CD8-positive, alpha-beta memory T cell (primary cell): ENCODE measurements at places on chromosomes 4 and X.

DNA sequence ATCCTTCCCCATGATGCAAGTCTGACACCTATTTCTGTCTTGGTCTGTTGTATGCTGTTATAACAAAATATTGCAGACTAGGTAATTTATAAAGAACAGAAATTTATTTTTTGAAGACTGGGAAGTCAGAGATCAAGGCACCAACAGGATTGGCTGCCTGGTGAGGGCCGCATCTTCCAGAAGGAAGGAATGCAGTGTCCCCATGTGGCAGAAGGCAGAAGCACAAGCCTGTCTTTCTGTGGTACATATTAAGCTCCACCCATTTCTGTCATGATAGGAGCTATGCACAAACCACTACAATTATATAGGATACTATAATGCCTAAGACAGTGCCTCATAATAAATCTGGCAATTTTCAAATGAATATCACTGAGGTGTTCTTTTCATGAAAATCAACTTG lies 502.3 kb upstream of the DIAPH2 start:
- DNase-seq: no peak

GRCh38 chr4:24831637-24832036 lies 36.3 kb downstream of the SOD3 start:
- DNase-seq: no peak

DNA sequence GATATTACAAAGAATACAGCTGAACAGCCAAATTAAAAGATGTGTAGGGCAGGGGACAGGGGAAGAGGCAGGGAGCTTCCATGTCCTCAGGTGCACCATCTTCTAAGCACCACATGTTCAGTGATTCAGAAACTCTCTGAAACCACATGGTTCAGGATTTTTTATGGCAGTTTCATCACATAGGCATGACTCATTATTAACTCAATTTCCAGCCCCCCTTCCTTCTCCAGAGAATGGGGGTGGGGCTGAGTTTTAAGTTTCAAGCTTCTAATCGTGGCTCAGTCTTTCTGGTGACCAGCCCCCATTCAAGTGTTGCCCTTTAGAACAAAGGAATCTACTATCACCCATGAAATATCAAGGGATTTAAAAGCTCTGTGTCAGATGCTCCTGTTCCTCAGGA lies 317.8 kb upstream of the GALNT7 start:
- DNase-seq: no peak

DNA sequence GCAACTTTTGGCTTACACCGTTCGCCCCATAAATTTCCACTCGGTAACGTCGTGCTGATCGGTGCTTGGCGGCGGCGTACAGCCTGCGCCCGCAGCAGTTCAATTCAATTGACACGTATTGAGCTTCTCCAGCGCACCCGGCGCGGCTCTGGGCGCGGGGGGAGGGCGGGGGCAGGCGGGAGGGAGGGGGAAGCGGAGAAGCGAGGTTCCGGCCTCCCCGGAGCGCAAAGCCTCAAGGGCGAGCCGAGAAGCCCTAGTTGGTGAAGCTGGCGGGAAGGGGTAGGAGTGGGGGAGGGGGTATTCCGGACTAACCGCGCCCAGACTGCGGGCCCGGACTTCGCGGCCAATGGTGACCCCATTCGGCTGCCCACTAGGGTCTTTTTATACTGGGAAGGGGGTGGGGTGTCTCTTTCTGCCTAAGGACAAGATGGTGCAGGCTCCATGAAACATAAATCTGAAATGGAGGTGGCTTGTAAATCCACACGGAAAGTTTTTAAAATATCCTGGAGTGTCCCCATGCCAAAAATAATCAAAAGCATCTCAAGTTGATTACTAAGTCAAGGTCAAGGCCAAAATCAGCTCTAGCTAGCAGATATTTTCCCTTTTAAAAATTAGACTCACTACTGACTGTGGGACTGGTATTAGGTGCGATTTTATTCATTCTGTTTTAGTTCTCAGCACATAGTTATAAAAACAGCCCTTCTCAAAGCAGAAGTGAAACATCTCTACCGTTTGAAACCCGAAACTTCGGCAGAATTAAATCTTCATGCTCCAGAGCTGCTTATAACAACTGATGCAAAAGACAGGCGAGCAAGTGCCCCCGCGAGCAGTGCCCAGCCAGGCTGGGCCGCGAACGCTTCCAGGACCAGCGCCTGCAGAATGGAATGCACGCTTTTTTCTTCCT lies 1.5 kb upstream of the BCOR start:
- DNase-seq: peak; percentile 43

DNA sequence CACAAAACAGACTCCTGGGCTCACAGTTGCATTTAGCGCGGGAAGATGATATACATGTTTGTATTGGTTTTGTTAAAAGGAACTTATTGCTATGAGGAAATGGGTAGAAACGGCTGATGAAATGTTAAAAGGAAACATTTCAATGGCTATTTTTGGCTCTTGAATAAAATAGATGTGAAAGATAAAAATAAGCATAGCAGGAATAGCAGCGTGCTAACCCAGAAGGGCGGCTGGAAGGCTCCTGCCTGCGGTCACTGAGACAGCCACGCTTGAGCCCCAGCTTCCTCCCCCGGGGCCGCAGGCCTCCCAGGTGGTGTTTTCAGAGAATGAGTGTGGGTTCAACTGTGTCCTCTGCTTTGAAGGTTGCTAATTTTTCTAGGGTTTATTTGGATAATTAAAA lies 35.0 kb upstream of the CLCN4 start:
- no peak for DNase-seq

- no peak for DNase-seq
Observed at GRCh38 chr4:2489081-2489805, 20.3 kb downstream of the RNF4 start.

DNA sequence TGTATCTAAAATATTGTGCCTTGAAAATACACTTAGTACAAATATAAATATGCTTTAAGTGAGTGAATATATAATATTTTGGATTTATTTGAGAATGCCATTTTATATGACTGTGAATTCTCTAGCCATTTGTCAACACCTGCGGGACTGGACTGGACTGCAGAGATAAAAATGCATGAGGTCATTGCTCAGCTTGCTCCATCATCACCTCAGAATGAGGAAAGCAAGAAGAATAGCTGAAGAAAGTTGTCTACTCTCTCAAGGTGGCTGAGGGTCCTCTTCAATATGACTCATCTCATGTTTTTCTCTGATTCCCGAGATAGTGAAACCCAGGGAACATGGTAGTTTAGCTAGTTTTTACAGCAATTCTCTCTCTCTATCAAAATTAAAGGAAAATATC lies 732.5 kb upstream of the AGA start:
- no peak for DNase-seq

- DNase-seq: no peak
Observed at GRCh38 chr4:87116231-87116630, 104.2 kb downstream of the KLHL8 start.

GRCh38 chrX:37998586-37999262 lies 7.6 kb upstream of the SYTL5 start:
- no peak for DNase-seq

- DNase-seq: peak; percentile 19
Observed at GRCh38 chr4:13539619-13540445, 4.5 kb downstream of the NKX3-2 start.

GRCh38 chrX:17375637-17376430 lies 834 bp downstream of the NHS start:
- no peak for DNase-seq

DNA sequence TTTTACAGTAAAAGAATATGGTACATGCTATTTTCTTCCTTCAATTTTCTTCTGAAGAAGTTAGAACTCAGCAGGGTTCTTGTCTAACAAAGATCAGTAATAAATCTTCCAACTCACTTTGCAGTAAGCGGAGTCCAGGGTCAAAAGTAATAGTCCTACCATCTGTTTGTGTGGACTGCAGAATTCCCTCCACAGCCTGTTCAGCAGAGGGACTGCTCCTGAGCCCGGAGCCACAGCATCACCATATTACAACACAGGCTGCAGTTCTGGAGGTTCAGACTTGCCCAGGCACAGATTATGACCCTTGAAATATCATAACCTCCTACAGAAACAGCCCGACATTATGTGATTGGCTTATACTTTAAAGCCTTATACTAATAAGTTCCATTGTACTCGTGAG lies 10.3 kb downstream of the FHDC1 start:
- DNase-seq: no peak

GRCh38 chr4:86108137-86108536 lies 251.7 kb downstream of the MAPK10 start:
- no peak for DNase-seq

DNA sequence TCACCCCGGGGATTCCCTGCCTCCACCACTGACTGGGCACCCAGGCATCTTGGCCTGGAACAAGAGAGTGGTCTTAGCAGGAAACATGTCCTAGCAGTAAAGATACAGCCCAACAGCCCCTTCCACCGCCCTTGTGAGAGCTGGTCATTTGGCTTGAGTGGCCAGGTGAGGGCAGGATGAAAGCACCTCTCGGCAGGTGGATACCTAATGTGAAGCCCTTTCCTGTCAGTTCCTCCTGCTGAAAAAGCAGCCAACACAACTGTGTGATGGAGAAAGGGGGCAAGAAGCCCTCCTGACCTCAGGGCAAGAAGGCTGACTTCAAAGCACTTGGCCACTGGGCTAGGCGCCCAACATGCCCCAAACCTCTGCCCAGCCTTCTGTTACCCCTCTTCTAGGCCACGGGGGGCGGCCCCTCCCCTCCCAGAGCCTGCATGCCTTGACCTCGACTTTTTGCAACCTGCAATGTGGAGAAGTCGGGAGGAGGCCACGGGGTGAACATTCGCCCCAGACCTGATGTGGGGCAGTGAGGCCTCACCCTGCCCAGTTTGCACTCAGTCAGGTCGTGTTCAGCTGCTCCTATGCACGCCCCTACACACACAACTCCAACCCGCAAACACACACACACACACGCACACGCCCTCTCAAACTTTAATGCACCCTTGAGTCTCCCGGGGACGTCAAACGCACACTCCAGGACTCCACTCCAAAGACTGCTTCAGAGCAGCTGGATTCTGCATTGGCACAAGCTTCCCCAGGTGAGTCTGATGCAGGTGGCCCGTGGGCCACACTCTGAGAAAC lies 1.1 kb downstream of the LGI2 start:
- DNase-seq: no peak

DNA sequence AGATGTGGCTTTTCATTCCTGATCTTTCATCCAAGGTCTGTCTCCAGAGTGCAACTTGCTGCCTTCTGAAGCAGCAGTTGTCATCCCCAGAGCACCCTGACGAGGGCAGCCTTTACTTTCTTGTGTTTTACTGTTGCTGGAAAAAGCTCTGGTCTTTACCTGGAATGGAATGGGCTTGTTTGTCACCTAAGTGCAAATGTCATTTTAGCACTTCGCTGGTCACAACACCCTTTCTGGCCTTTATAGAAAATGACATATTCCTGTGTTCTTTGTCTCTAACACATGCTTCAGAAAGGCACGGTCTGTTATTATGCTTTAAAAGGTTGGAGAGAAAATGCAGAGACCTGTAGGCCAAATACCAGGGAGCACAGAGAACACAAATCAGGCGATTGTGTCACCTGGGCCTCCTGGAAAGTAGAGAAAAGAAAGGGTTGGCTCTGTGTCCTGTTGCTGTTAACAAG lies 332.7 kb upstream of the IGFBP7 start:
- DNase-seq: no peak

DNA sequence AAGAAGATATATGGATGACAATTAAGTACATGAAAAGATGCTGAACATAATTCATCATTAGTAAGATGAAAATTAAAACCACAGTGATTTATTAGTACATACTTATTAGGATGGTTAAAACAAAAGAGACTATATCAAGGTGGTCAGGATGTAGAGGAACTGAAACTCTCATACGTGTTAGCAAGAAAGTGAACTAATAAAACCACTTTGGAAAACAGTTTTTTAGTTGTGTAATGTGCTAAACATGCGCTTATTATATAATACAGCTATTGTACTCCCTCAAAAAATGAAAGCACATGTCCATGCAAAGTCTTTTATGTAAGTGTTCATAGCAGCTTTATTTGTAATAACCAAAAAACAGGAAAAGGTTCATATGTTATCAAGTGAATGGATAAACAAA lies 89.9 kb upstream of the KCTD8 start:
- DNase-seq: no peak

DNA sequence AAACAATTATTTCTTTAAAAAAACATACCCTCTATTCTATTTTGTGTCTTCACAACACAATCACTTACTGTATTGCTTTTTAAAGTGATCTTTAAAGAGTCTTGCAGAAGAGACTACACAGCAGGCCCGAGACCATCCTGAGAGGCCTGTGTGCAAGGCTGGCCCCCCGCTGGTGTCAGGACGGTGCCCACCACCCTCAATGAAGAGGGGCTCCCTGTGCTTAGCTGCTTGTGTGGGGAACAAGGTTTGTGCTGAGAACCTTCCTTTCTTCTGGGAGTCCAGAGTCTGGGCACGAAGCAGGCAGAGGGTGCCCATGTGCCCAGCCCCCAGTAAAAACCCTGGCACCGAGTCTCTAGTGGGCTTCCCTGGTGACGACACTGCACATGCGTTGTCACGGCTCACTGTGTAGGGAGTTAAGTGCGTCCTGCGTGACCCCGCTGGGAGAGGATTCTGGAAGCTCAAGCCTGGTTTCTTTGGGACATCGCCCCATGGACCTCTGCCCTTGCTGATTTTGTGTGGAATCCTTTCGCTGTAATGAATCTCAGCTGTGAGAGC lies 22.0 kb downstream of the RGS12 start:
- no peak for DNase-seq

DNA sequence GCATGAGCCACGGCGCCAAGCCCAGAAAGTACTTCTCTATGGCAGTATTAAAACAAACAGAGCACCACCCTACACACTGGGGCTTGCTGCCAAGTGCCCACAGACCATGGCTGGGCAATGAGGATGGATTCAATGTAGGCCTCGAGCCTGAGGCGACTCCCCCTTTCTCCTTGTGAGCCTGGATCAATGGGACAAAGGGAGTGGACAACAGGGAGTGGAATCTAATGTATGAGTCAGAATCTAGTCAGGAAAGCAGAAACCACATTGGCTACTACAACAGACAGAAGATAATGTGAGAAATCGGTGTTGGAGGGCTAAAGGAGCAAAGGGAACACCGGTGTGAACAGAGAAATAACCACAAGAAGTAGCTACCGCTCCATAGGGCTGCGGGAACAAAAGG lies 37.7 kb upstream of the OCIAD2 start:
- DNase-seq: peak; percentile 2

DNA sequence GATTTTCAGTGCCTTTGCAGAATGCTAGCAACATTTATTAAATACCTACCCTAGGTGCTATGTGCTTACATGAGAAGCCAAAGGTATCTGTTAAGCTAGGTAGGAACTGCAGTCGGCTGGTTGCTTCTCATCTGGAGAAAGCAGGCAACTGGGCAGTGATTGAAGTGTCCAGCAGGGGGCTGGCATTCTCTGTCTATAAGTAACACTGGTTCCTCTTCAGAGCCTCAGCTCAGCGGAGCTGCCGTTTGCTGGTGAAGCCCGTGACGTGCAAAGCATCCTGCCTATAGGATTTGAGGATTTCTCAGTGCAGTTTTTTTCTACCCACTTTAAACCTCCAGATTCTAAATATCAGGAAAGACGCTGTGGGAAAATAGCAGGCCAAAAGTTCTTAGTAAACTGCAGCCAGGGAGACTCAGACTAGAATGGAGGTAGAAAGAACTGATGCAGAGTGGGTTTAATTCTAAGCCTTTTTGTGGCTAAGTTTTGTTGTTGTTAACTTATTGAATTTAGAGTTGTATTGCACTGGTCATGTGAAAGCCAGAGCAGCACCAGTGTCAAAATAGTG lies at the start of gene GRPR:
GRPR (plus strand) TSS at position 344 of the 565 bp plus-strand sequence. CDS start 389 bp downstream, outside the sequence.
- DNase-seq: peak; percentile 34
